PC-9 (cell line): ENCODE measurements at places on chromosomes 4 and X. TPM values are rescaled to one million over a fixed set of nuclear protein-coding genes. Genes with fewer than 3 reads are reported as not detected.

DNA sequence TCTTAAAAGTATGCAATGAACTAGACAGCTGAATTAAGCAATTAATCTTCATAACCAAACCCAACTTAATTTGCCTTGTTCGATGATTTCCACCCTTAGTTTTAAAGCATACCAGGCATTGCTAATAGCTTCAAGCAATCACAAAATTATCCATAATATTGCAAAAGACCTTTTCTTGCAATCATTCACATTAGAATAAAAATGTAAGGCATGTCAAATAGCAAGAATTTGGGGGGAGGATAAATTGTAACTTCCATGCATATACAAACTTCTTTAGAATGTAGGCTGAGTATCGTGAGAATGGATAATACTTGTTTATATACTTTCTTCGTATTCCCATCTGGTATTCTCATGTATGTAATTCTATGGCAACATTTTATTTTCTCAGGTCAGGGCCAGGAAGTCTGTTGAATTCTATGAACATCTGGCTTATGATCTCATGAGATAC, 28.7 kb upstream of the BMP2K start:
- H3K4me1 ChIP-seq = no peaks in the 10 kb centered on the region
- no peaks in the 10 kb centered on the region for H3K36me3 ChIP-seq
- no peaks in the 10 kb centered on the region for H3K27me3 ChIP-seq
- DNase-seq = no peak
- H3K27ac ChIP-seq = no peak overlapping the region

DNA sequence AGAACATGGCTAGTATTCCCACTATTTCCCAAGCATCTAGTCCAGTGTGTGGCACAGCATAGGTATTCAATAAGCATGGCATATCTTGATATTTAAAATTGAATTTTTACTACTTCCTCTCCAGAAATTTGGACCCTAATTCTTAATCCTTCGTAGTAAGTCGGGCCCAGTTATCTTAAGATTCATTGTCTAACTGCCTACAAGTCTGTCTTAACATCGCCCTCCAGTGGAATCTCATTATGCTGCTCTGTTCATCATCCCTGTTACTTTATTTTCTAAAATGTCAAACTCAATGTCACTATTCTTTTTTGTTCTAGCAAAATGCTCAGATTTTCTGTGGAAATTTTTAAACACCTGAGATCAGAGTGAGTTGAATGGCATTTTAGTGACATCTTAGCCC, 606.2 kb downstream of the KLHL13 start:
- no peak overlapping the region for H3K27ac ChIP-seq
- H3K36me3 ChIP-seq = no peaks in the 10 kb centered on the region
- DNase-seq = no peak
- H3K4me3 ChIP-seq = no peak overlapping the region

DNA sequence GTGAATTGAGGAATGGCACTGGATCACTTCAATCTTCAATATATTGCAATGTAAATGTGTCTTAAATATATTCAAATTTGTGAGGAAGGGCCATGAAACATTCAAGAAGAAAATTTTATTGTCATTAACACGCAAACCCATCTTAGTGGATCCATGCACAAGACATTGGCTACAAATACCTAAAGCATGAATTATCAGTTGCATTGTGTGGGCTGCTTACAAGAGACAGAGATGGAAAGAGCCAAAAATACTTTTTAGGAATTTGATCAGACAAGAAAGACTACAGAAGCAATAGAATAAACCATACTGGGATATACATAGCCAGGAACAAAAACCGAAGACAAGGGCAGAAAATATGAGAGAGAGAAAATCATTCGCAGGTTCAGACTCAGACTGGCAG, 616.2 kb upstream of the GRIA3 start:
- H3K4me3 ChIP-seq = no peak overlapping the region
- no peak overlapping the region for H3K27ac ChIP-seq
- H3K36me3 ChIP-seq = no peaks in the 10 kb centered on the region
- no peaks in the 10 kb centered on the region for H3K27me3 ChIP-seq
- H3K4me1 ChIP-seq = no peaks in the 10 kb centered on the region

DNA sequence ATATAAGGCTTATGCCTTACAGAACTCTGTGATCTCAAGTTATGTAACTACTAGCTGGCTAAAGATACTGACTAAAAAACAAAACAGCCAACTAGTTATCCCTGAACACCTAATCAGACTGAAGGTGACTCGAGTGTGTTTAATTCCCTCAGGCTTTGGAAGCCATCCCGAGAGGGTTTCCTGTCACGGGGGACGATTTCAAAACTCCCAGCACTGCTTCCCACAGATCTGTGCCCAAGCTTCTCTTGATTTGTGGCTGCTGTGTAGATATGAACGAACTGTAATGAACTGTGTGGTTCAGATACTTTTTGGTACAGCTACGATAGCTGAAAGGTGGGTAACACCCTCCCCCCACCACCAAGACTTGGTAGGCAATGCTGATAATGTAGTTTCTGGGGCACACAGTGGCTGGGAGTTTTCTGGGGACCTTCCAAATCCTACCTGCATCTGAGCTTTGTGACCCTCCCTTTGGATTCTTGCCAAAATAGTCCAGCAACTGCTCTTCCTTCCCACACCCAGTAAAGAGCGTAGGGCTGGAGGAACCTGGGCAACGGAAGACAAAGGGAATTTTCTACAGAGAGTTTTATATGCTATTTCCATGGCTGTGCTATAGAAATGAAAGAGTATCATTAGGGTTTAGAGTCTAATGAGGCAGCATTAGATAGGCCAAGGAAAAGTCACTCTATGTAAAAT, 148.8 kb downstream of the MGST2 start:
- H3K27ac ChIP-seq = no peak overlapping the region
- DNase-seq = no peak
- H3K4me3 ChIP-seq = no peak overlapping the region
- H3K4me1 ChIP-seq = no peaks in the 10 kb centered on the region
- no peaks in the 10 kb centered on the region for H3K27me3 ChIP-seq

DNA sequence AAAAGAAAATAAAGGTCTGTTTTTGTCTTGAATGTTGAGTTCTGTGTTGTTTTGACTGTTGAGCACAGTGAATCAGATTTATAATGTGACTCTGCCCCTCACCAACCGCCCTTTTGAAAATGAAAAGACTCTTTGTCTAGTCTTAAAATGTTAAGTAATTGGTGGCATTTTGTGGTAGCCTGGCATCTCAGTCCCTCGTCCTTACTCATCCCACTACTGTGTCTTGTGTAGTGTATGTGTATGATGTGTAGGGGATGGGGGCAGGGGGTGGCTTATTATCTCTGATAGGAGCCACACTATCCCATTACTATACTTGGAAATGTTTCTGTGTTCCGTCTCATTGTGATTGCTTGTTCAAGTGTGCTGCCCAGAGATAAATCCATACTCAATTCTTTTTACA, 12.2 kb downstream of the KLHL34 start:
- DNase-seq = no peak
- no peaks in the 10 kb centered on the region for H3K27me3 ChIP-seq
- no peak overlapping the region for H3K27ac ChIP-seq

GRCh38 chr4:6476893-6477292, 4.5 kb upstream of the PPP2R2C start:
- DNase-seq = no peak
- H3K27ac ChIP-seq = no peak overlapping the region
- no peaks in the 10 kb centered on the region for H3K36me3 ChIP-seq

The TASL gene
- total RNA-seq = not detected in 2 replicates

DNA sequence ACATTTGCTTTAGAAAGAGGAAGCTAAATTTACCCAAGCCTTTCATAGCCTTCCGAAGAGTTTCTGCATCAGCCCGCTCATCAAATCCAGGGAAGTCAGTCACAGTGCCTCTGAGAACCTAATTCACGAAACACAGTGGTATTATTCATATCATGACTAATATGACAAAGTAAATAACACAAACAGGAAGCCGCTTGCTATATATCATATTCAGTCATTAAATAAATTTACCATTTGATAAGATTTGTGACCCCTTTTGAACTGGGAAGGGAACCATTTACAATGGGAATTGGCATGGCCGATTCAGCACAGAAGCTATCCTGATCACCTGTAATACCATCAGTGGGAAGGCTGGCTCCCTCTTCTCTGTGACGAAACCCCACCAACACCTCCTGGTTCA, 10.5 kb downstream of the ANXA5 start:
- H3K4me3 ChIP-seq = peak overlapping the region; percentile 8; the same call in 1 of the 2 replicates
- H3K36me3 ChIP-seq = peaks cover 56% of the 10 kb centered on the region
- H3K4me1 ChIP-seq = peaks cover 61% of the 10 kb centered on the region
- peak overlapping the region; percentile 70 for H3K27ac ChIP-seq

The TFDP3 gene
- total RNA-seq = not detected in 2 replicates

DNA sequence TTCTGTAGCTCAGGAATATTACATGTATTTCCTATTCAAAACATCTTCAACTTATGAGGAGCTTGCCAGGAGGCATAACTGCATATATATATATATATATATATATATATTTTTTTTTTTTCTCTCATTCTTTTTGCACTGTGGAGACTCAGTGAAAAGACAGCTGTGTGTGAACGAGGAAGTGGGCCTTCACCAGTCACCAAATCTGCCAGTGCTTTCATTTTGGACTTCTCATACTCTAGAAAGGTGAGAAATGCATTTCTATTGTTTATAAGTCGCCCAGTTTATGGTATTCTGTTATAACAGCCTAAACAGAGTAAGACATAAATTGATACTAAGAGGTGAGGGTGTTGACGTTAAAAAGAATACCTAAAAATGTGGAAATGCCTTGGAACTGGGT, 710.6 kb downstream of the TRAM1L1 start:
- no peak overlapping the region for H3K4me3 ChIP-seq
- no peaks in the 10 kb centered on the region for H3K27me3 ChIP-seq
- H3K27ac ChIP-seq = no peak overlapping the region
- DNase-seq = no peak
- no peaks in the 10 kb centered on the region for H3K36me3 ChIP-seq

DNA sequence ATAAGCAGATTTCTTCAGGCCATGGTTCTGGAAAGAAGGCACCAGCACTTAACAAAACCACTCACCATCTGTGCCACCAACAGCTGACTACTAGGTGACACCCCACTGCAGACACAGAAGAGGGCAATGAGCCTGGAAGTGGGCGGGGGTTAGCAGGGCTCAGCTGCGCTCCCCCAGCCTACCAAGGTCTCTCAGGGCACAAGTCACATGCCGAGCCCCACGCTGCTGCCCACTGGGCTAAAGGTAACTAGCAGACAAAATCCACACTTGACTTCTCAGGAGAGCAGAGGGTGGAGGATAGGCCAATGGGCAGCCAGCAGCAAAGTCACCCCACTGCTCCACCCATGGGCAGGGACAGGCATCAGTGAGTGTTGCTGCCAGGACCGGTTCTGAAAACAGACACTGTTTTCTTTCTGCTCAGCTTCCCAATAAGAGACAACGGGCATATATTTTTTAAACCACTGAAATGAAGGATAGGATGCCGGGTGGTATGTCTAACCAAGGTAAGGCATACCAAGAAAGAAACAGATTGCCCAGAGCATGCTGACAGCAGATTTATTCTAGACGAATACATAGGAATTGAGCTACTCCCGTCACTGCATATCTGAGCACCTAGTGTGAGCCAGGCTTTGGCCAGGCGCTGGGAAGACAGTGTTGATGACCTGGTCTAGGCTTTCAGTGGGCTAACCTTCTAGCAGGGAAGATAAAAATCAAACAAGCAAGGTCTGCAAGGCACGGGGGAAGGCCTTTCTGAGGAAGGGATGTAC, 20.1 kb downstream of the ACSL1 start:
- peak overlapping the region; percentile 43 for H3K27ac ChIP-seq
- peak; percentile 67 for DNase-seq
- H3K27me3 ChIP-seq = no peaks in the 10 kb centered on the region
- peaks cover 51% of the 10 kb centered on the region for H3K4me1 ChIP-seq
- no peaks in the 10 kb centered on the region for H3K36me3 ChIP-seq
- H3K4me3 ChIP-seq = no peak overlapping the region

GRCh38 chr4:81214881-81215868, at the start of gene PRKG2:
PRKG2 (minus strand) TSS chr4:81215222; CDS start chr4:81205047, 10,175 bp downstream.
- no peak within 1 kb of the TSS for H3K27ac ChIP-seq
- no peak for DNase-seq
- H3K4me1 ChIP-seq = no peaks in the 10 kb centered on the region

- no peaks in the 10 kb centered on the region for H3K4me1 ChIP-seq
- no peaks in the 10 kb centered on the region for H3K36me3 ChIP-seq
- no peak overlapping the region for H3K4me3 ChIP-seq
- no peaks in the 10 kb centered on the region for H3K27me3 ChIP-seq
These were observed 81.5 kb downstream of the COX18 start for GRCh38 chr4:72987741-72988729.

The SLC25A5 gene
- 714 and 807 TPM in 2 replicates for total RNA-seq

The DUX4 gene
- not detected in 2 replicates for total RNA-seq

The CSAG1 gene
- 33.2 and 36.5 TPM in 2 replicates for total RNA-seq

- no peaks in the 10 kb centered on the region for H3K4me1 ChIP-seq
- no peak overlapping the region for H3K27ac ChIP-seq
- H3K36me3 ChIP-seq = no peaks in the 10 kb centered on the region
- DNase-seq = no peak
- no peak overlapping the region for H3K4me3 ChIP-seq
- peaks cover 18% of the 10 kb centered on the region; the same call in 1 of the 2 replicates for H3K27me3 ChIP-seq
These were observed 14.8 kb upstream of the MXD4 start for GRCh38 chr4:2276581-2277325.

DNA sequence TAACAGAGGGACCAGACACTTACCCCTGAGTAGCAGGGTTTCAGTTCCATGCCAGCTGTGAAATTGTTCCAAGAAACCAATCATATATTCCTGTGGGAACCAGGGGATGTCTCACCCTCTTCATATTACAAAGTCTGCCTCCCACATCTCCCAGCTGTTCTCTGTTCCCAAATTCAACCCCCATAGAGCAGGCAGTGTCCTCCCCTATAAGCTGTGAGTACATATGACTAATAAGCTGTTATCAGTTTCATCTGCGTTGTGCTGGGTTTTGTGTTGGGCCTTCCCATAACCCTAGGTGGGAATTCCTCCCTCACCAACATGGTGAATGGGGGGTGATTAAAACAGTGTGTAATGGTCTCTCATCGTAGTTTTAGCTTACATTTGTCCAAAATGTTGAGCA, 41.0 kb downstream of the CEP44 start:
- DNase-seq = no peak
- no peak overlapping the region for H3K4me3 ChIP-seq
- no peaks in the 10 kb centered on the region for H3K27me3 ChIP-seq
- no peaks in the 10 kb centered on the region for H3K4me1 ChIP-seq
- H3K36me3 ChIP-seq = no peaks in the 10 kb centered on the region

The GNRHR gene
- total RNA-seq = not detected in 2 replicates
